ENCODE measurements at places on chromosomes 2 and 18.

DNA sequence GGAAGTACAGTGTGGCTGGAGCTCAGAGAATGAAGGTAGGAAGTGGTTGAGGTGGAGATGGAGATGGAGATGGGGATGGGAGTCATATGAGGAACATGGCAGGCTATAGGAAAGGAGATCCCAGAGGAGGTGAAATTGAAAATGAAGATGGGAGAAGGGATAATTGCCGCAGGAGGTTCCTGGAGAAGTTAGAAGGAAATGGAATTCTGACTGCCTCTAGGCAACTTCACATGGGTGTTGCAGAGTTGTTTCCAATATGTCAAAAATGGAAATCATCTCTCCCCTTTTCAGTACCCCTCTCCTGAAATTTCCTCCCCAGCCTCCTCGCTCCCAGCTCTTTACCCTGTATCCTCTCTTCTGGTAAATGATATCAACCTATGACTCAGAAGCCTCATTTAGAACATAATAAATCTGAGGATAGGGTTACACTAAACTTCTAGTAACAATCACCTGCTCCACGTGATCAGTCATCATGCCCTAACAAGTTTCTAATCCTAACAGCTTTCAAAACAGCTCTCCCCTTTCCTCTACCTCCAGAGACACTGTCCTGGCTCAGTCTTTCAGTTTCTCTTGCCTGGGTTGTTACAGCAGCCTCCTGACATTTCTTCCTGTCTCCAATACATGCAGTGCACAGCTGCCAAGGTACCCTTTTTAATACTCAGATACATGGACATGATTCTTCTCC lies 201.9 kb upstream of the RBMS1 start:
- DNase-seq, result no peak

- DNase-seq, result peak; percentile 50
Measured at GRCh38 chr2:147663153-147663961, 181.5 kb upstream of the ACVR2A start.

- DNase-seq, result no peak
Measured at GRCh38 chr2:113961000-113961399, 71.1 kb downstream of the ACTR3 start.

DNA sequence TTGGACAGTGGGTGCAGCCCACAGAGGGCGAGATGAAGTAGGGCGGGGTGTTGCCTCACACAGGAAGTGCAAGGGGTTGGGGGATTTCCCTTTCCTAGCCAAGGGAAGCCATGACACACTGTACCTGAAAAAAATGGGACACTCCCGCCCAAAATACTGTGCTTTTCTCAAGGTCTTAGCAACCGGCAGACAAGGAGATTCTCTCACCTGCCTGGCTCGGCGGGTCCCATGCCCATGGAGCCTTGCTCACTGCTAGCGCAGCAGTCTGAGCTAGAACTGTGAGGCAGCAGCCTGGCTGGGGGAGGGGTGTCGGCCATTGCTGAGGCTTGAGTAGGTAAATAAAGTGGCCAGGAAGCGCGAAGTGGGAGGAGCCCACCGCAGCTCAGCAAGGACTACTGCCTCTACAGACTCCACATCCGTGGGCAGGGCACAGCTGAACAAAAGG lies 244.7 kb downstream of the NBAS start:
- DNase-seq, result peak; percentile 42

GRCh38 chr18:73980289-73980979 lies 167.2 kb downstream of the FBXO15 start:
- DNase-seq, result no peak

GRCh38 chr2:58640042-58640441 lies 398.9 kb upstream of the FANCL start:
- no peak for DNase-seq

- no peak for DNase-seq
Measured at GRCh38 chr2:237459741-237460174, 27.3 kb upstream of the MLPH start.

DNA sequence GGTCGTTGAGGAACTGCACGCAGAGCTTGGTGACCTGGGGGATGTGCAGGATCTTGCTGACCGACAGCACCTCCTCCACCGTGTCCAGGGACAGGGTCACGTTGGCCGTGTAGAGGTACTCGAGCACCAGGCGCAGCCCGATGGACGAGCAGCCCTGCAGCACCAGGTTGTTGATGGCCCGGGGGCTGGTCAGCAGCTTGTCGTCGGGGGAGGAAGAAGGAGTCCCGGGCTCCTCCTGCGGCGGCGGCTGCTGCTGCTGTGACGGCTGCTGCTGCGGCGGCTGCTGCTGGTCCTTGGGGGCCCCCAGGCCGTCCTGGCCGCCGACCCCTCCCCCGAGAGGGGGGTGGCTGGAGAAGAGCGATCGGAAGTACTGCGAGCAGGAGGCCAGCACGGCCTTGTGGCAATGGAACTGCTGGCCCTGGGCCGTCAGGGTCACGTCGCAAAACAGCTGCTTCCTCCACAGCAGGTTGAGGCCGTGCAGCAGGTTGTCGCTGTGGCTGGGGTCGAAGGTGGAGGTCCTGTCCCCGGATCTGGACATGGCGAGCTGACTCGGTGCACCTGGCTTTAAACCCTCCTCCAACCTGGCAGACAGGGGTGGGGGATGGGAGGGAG lies 2.7 kb downstream of the KLHL14 start:
- DNase-seq, result no peak

- no peak for DNase-seq
Measured at GRCh38 chr18:77223653-77224052, 26.0 kb upstream of the GALR1 start.

DNA sequence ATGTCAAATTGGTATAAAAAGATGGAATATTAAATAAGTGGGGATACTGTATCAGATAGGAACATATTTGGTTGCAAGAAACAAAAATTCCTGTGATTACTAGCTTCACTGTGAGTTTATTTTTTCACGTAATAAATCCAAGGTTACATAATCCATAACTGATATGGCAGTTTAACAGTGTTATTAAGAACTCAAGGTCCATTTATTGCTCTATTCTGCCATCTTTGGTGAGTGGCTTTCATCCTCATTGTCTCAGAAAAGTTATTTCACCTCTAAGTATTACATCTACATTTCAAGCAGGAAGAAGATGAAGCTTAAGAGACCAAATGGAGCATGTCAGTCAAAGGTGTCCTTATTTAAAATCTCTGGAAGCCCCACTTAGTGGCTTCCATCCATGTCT lies 37.2 kb downstream of the YIPF4 start:
- no peak for DNase-seq

GRCh38 chr2:230411570-230412370 lies 4.2 kb upstream of the SP100 start:
- peak; percentile 72 for DNase-seq

DNA sequence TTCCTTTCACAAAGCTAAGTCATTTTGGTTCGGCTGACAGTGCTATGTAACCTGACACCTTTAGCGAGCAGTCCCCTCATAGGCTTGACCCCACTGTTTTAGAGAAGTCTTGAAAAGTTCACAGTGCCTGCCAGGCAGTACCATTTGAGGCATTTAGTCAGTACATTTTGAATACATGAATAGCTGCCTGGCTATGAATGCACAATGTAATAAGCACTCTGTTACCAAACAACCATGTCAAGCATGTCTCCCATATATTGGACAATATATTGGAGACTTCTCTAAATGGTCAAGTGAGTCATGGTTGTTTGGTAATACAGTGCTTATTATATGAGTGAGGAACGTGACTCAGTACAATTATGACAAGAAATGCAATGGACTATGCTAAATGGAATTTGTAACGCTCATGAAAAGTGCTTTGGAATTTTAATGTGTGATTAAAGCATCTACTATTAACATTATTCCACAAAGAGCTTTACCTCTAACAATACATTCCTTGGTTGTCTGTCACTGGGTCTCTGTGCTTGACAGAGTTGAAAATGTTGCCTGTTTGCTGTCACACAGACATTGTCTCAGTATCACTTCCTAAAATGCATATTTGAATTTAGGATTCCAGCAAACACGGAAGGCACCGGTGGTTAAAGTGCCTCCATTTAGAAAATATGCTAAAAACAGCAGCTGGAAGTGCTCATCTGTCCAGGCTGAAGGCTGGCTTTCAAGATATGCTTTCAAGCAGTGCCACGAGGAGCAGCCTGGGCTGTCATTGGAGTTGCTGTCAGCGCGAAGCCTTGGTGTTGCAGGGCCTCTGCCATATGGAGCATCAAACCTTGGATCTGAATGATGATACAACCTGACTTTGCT lies 458.6 kb downstream of the FBXO15 start:
- DNase-seq, result no peak

DNA sequence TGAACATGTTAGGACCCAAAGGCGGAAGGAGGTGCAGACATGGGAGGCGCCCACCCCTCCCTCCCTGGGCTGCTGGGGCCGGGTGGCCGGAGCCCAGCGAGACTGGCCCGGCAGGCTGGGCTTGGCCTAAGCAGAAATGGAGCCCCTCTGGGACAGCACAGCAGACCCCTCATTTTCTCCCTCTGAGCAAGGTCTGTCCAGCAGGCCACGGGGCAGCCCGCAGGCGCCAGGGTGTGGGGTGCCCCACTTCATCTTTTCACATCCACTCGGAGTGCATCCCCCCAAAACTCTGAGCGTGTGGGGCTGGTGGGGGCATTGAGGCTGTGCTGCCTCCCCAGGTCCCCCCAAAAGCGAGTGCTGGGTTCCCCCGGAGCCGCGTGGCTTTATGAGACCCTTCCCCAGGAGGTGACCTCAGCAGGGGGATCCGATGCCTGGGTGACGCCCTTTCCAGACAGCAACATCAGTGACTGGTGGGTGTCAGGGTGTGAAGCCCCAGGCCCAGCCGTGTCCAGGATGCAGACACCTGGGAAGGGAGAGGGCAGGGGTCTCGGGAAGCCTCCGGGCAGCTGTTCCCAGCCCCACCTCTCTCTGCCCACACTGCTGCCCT lies 36.7 kb upstream of the GPC1 start:
- DNase-seq, result no peak

GRCh38 chr2:156657809-156658208 lies 221.6 kb downstream of the GPD2 start:
- no peak for DNase-seq

- DNase-seq, result no peak
Measured at GRCh38 chr2:143333168-143333791, 204.1 kb downstream of the ARHGAP15 start.

- no peak for DNase-seq
Measured at GRCh38 chr18:23259701-23260681, 124.7 kb downstream of the CABLES1 start.

Measured in CD4-positive, alpha-beta T cell treated with Interleukin-10 for 1 hour (primary cell).